ENCODE measurements at places on chromosomes 2 and 18.

- DNase-seq, result no peak
These were observed 83.4 kb upstream of the CYP20A1 start for GRCh38 chr2:203155406-203155805.

DNA sequence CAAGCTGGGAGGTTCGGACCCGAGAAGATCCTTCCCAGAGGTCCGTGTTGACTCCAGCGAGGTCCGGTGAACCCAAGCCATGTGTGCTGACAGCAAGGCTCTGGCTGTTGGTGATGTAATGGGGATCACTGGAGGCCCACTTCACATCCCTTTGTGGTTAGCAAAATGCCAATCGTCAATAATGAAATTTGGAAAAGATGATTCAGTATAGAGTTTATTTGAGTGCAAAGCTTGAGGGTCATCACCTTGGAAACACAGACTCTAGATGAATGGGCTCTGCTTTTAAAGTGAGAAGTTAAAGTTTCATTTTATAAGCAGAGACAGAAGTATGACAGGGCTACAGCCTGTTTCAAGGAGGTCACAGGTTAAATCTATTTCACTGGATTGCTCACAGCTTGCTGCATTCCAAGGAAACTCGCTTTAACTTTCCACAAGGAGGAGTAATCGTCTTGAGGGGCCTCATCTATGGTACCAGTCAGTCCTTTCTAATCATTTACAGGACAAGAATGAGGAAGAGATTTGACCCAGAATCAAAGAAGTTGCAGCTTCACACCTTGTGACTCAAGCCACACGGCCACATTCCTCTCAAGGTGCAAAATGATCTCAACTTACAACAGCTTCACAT is 140.5 kb downstream of the TPO start:
- DNase-seq, result no peak

DNA sequence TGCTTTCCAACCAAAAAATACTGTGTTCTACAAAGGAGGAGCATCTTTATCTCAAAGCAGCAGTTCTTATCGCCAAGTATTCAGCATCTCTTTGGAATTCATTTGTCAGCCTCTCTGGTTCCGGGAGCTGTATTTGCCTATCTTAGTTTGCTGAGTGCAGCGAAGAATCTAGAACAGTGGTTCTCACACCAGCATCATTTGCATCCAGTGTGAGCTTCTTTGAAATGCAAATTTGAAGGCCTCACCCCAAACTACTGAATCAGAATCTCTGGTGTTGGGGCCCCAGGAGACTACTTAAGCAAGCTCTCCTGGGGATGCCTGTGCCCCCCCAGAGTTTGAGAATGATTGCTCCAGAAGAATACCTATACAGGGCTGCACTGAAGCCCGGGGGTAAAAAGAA is 1.5 kb upstream of the PTPN2 start:
- DNase-seq, result peak; percentile 9

DNA sequence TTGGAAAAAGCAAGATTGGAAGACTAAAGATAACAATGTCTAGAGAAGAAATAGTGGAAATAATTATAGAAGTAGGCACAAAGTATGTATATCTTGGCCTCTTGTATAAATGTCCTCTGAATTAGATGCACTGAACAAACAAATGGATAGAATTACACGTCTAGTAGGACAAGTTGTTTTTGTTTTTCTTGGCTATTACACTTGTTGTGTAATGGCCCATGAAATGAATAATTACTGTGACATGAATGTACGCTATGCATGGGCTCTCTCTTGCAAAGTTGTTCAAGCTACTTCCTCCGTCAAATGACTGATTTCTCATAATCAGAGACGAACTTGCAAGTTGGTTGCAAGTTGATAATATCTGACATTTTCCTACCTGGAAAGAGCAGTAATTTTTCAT is 126.2 kb downstream of the PDE1A start:
- DNase-seq, result no peak

DNA sequence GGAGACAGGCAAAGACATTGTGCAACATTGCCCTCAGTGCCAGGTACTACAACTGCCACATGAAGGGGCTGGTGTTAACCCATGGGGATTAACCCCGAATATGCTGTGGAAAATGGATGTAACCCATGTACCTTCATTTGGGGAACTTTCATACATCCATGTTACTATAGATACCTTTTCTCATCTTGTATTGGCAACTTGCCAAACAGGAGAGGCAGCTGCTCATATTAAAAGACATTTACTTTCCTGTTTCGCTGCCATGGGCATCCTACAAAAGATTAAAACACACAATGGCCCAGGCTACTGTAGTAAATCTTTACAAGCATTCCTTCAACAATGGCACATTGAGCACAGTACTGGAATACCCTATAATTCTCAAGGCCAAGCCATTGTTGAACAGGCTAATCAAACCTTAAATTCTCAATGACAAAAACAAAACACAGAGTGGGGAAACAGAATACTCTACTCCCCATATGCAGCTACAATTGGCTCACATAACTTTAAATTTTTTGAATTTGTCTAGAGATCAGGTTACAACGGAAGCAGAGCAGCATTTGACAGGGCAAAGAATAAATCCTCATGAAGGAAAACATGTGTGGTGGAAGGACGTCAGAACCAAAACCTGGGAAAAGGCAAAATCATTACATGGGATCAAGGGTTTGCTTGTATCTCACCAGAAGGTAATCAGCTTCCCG is 1723.5 kb upstream of the LRRTM1 start:
- DNase-seq, result no peak

GRCh38 chr18:48943333-48943732 is 7.4 kb downstream of the SMAD7 start:
- no peak for DNase-seq

DNA sequence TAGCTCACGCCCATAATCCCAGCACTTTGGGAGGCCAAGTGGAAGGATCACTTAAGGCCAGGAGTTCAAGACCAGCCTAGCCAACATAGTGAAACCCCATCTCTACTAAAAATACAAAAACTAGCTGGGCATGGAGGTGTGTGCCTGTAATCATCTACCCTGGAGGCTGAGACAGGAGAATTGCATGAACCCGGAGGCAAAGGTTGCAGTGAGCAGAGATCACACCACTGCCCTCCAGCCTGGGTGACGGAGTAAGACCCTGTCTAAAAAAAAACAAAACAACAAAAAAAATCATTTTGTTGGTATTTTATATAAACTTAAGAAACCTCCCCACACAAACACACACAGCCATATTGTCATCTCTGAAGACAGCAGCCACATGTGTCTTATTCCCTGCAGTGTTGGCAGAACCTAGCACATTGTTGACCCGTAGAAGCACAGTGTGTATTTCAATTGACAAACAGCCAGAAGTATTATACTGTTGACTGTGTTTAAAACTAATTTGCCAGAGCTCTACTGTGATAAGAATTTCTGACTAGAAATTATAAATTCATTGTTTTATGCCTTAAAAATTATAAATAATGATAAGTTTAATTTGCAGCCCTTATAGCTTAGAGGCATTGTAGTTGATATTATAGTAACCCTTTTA is 68.1 kb downstream of the DNAJC10 start:
- DNase-seq, result no peak

- DNase-seq, result no peak
These were observed 36.6 kb downstream of the GPR155 start for GRCh38 chr2:174450021-174450816.

DNA sequence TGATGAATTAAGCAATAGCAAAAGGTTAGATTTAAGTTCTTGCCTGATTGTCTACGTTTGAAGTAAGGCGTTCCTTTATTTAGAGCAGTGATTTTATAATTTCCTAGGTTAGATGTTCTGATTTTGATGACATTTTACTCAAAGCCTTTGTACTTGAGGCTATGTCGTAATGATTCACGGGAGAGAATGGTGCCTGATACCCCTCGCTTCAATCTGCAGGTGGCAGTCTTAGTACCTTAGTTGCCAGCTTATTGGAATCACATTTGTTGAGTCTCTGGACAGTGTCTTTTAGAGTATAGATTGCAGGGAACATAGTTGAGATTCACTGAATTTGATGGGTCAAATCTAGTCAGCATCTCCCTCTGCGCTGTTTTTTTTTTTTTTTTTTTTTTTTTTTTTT is 89.5 kb downstream of the BIRC6 start:
- DNase-seq, result no peak

- DNase-seq, result no peak
These were observed 75.4 kb upstream of the LRATD1 start for GRCh38 chr2:14557111-14557510.

- no peak for DNase-seq
These were observed 141.5 kb downstream of the OSR1 start for GRCh38 chr2:19216676-19217602.

DNA sequence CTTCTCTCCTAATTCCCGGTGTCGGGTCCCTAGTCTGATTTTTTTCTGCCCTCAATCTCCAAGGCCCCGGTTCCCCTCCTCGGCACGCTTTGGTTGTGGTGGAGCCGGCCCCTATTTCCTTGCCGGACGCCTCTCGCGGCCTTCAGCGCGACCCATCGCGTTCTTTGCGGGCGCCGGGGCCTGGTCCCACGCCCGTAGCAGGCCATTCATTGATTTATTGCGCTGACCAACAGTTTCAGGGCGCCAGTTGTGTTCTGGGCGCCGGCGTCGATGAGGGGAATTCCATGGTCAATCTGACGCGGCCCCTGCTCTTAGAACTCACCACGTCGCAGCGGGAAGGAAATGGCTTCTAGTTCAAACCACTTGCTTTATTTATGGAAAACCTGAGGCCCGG is 396 bp downstream of the CNOT9 start:
- DNase-seq, result peak; percentile 59

- peak; percentile 74 for DNase-seq
These were observed 1.3 kb downstream of the ITM2C start for GRCh38 chr2:230865766-230866755.

DNA sequence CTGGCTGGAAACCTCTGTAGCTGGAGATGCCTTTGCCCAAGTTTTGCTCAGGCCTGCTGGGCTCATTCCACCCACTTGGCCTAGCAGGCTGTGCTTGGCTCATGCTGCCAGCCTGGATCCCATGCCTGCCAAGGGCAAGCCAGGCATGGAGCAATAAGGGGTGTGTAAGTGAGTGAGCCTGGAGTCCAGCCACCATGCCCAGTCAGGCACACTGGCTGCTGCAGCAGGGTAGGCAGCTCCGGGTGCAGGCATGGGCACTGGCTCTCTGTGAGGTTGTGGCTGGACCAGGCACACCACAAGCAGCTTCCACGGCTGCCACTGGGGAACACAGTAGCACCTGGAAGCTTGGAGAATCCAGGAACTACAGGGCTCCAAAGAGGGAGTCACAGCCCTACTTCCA is 147.7 kb upstream of the HS6ST1 start:
- DNase-seq, result no peak

- DNase-seq, result no peak
These were observed 133.9 kb downstream of the ATP9B start for GRCh38 chr18:79203017-79203605.

- no peak for DNase-seq
These were observed 56.5 kb downstream of the SEPTIN10 start for GRCh38 chr2:109557309-109557708.

GRCh38 chr2:236865052-236865451 is 220.6 kb upstream of the COPS8 start:
- no peak for DNase-seq

DNA sequence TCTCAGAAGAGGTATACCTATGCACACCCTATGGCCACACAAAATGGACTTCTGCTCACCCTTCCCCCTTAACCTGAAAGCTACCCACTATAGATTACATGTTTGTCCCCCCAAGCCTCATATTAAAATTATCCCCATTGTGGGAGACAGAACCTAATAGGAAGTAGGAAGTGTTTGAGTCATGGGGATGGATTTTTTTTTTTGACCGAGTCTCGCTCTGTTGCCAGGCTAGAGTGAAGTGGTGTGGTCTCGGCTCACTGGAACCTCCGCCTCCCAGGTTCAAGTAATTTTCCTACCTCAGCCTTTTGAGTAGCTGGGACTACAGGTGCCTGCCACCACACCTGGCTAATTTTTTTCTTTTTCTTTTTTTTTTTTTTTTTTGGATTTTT is 98.6 kb downstream of the MREG start:
- DNase-seq, result no peak

DNA sequence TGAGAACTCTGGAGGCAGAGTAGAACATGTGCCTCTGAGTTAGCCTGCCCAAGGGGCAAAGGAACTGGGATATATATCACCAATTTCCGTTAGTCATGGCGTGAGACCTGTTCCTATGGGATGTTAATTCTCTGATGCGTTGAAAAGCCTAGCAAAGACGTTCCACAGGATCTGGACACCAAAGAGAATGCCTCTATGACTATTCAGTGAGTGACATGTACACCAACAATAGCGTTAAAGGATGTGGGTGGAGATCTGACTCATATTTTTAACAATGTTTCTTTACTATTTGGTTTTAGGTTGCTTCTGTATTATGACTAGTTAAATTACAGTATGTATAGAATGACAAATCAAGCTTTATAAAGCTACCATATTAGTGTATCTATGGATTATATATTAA is 320.9 kb upstream of the MC4R start:
- DNase-seq, result peak; percentile 51

GRCh38 chr2:152646775-152647174 is 70.5 kb downstream of the PRPF40A start:
- DNase-seq, result peak; percentile 72

- DNase-seq, result no peak
These were observed 308.6 kb upstream of the TNP1 start for GRCh38 chr2:217168496-217168895.

GRCh38 chr2:64562148-64562784 is 38.1 kb downstream of the AFTPH start:
- peak; percentile 27 for DNase-seq

- DNase-seq, result no peak
These were observed 16.9 kb upstream of the TUBB6 start for GRCh38 chr18:12291161-12291560.

GRCh38 chr2:23550553-23550952 is 165.6 kb downstream of the KLHL29 start:
- no peak for DNase-seq

DNA sequence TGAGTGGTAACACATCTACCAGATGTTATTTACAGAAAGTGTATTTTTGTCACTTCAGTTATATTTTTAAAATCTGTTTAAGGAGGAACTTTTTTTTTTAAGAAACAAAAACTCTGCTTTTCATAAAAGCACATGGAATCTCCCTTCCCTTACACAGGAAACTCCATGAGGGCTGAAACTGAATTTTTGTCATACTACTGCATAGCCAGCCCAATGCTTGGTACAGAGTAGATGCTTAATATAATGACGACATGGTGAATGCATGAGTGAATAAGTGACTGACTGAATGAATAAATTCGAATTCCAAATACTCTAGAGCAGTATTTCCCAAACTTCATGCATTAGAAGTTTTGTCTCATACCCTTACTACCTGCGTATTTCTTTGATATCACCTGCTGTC is 86.5 kb downstream of the ROCK2 start:
- no peak for DNase-seq

DNA sequence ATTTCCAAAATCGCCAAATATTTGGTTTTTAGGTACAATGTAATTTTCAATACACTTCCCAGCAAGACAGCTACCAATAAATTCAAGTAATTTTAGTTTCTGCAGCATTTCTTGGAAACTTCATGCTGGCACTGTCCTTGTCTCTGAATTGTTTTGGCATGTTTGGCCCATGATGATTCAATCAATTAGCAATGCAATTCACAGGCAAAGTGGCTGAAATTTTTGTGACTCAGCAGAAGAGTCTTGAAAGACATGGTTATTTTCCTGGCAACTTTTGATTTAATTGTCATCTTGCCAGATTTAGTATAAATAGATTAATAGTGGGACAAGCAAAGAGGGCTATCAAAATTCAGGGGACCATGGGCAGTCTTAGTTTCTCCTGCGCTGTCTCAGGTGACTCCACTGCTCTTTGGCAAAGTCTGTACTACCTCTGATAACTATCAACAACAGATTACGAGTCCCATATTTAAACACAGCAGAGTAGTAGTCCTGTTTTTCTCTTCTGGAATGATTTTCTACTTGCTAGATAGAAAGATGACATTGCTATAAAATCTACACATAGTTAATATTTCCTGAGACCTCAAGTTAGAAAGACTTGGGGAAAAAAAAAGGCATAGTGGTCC is 88.9 kb upstream of the CYP26B1 start:
- DNase-seq, result peak; percentile 86

Measured in trophoblast cell (in vitro differentiated cells and primary cell).